ENCODE measurements at places on chromosomes 11 and 22.

DNA sequence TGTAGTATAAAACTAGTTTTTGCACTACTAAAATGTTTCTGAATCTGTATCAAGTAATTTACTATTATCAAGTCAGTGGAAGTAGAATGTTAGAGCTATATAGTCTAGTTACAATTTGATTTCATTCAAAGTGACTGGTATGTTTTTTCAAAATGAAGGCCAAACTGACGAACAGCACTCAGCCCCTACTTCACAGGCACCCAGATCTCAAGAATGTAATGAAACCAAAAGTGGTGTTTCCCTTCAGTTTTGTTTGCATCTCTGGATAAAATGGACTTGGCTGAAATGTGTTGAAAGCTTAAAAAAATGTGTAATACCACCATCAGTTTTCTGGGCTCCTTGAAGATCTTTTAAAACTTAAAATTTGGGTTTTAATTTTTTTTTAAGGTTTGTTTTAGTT is 46.4 kb downstream of the QSER1 start:
- no peak for DNase-seq

GRCh38 chr11:111449696-111450479 is 62.3 kb downstream of the BTG4 start:
- no peak for DNase-seq

DNA sequence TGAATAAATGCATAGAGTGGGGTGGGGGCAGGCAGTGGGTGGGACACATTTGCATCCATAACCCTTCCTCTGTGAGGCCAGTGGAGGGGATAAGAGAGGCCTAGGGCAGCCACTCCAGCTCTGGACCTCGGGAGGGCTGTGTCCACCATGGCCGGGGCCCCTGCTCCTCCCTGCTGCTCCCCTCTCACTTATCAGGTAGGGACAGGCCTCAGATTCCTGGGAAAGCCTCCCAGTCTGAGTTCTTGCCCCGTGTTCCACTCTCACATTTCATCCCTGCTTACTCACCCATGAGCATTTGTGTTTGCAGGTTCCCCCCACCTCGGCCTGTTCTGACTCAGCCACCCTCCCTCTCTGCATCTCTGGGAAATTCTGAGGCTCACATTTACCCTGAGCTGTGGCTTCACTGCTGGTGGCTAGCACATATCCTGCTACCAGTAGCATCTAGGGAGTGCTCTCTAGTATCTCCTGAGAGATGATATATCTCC is 128.7 kb upstream of the TOP3B start:
- DNase-seq, result no peak

- DNase-seq, result no peak
Observed at GRCh38 chr11:63762654-63763495, 5.7 kb downstream of the ZFTA start.

DNA sequence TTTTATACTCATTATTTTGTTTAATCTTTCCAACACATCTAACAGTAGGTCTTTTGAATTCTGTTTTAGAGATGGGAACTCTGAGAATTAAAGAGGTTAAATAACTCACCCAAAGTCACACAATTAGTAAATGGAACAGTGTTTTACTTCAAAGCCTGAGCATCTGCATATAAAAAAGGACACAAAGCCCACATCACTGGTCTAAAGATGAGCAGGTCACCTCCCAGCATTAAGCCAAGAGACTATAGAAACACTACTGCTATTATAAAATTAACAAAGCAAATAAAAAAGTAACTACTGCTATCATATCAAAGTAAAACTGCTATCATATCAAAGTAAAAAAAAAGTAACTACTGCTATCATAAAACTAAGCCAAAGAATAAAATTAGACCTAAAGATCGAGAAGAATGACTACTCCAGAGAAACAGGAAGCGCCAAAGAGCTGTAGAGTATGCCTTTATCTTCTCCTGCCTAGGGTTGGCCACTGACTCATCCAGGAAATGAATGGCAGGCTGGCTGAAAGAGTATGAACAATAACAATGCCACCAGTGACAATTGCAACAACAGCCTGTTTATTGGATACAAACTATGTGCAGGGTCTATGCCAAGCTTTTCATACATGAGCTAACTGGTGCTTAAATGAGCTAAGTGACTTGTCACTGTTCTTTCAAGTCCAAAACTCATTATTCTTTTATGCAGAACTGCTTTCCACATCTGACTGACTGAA is 1153.0 kb upstream of the TENM4 start:
- DNase-seq, result no peak

DNA sequence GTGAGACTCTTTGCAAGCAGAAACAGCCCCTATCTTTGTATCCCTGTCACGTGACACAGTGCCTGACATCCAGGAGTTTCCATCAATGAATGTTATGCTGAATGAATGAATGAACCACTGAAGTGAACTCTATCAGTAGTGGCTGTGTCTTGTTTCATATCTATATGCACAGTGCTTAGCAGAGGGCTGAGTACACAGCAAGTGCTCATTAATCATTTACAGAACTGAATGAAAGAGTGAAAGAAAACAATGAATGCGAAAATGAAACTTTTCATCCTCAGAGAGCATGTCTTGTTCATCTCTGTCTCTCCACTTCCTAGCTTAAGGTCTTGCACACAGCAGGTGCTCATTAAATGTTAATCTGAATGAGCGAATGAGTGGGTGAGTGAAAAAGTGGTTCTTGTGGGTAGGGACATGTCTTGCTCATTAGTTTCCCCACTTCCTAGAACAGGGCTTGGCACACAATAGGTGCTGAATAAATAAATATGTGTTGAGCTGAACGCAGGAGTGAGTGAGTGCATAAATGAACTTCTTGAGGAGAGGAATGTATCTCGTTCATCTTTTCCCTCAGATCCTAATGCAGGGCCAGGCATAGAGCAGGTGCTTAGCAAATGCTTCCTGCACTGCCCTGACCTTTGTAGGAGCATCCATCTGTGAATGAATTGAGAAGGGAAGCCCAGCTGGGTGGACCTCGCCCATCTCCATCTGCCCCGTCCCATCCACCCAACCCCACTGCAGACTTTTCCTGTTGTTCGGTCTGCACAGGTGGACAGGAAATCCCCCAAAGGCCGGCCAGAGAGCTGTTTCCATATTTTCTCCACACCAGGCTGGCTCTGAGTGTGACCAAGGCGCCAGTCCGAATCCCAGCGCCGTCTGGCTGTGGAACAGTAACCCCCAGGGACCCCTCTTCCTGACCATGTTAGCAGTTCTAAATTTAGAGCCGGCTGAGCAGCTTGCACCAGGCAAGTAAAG is 113.4 kb upstream of the CRYBB3 start:
- DNase-seq, result no peak

DNA sequence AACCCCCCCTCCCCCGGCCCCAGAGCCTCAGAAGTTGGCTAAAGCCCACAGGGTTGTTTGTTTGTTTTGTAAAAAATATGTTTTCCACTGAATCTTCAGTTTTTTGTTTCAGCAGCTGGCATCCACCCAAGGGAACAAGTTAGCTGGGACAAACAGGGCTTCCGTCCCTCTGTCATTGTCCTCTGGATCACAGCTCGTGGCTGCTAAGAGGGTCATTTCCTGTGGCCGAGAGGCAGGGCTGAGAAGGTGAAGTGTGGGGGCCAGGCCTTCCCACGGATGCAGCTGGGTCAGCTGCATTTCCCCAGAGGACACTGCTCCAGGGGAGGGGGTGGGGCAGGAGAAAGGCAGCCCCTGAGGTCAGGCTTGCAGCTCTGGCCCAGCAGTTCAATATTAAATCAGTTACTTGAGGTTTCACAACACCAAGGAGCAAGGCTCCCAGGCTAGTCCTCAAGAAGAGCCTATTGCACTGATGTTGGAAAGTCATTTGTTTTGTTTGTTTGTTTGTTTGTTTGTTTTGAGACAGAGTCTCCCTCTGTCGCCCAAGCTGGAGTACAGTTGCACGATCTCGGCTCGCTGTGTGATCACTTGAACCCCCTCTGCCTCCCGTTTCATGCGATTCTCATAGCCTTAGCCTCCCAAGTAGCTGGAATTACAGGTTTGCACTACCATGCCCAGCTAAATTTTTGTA is 34.4 kb upstream of the SMTN start:
- DNase-seq, result no peak

DNA sequence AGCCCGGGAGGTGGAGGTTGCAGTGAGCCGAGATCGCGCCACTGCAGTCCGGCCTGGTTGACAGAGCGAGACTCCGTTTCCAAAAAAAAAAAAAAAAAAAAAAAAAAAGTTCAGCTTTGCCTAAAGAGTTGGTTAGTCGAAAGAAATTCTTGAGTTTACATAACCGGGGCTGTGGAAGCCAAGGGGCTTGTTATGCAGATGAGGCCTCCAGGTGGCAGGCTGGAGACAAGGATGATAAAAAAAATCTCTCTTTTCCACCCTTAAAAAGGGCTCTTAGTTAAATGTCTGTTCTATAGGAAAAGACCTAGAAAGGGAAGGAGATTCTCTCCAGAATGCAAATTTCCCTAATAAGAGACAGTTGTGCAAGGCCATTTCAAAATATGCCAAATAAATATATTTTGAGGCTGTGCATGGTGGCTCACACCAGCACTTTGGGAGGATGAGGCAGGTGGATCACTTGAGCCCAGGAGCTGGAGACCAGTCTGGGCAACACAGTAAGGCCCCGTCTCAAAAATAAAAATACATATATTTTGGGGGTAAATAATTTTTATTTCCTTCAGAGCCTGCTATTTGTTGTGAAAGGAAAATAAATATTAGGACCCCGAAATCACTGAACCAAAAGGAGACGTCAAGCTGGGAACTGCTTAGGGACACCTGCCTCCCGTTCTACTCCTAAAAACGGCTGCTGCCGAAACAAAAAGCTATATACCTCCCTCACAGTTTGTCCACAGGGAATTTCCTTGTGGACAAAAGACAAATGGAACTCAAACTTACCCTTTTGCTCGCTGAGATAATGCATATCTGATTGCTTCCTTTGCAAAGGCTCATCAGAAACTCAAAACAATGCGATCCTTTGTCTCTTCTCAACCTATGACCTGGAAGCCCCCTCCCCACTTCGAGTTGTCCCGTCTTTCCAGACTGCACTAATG is 2.4 kb upstream of the IFITM2 start:
- DNase-seq, result no peak

DNA sequence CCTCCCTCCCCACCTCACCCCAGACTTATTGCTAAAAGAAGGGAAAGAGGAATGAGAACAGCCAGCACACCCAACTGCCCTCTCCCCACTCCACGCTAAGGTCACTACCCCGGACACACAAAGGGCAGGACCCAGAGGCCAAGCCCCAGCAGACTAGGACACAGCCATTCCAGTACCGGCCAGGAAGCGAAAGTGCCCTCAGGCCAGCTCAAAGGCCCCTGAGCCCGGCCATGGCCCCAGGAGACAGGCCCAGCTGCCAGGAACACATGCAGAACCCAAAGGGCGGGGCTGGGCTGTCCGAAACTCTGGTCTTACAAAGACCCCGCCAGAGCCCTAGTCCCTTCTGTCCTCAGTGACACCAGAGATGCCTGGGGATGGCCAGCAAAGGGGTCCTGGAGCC is 5.5 kb downstream of the RCOR2 start:
- no peak for DNase-seq

GRCh38 chr22:45776313-45776585 is 104.6 kb downstream of the ATXN10 start:
- DNase-seq, result no peak

GRCh38 chr22:46613606-46614021 is 6.6 kb upstream of the GRAMD4 start:
- DNase-seq, result no peak

DNA sequence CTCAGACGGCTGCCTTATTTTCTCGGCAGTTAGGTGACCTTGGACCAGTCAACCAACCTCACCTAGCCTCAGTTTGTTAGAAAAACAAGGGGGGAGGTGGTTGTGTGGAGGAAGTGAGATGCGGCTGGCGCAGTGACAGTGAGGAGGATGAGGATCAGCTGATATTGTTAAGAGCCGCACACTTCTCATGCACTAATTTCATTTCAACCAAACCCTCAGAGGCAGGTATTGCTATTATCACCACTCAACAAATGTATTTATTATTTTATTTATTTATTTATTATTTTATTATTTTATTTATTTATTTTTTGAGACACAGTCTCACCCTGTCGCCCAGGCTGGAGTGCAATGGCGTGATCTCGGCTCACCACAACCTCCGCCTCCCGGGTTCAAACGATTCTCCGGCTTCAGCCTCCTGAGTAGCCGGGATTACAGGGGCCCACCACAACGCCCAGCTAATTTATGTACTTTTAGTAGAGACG is 2.1 kb downstream of the LGALS1 start:
- DNase-seq, result no peak

DNA sequence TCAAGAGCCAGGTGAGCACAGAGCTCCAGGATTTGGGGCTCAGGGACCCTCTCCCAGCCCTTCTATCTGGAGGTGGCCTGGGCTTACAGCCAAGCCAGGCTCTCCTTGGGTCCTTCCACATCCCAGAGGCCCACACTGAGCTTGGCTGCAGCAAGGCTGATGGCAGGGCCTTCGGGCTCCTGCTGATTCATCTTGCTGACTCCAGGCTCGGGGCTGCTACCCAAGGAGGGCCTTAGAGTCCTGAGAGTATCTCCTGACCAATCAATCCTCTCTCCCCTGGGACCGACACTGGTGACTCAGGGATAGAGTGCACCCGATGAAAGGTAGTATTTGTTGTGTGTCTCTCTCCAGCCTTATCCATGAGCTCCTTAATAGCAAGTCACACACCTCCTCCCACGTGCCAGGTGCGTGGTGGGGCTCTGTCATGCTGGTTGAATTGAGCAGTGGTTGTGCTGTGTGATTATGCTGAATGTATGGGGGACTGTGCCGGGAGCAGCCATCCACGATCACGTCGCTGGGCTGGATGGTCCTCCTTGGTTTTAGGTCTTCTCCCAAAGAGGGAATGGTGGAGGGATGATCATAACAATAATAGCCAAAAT is 62.3 kb downstream of the GRIK4 start:
- DNase-seq, result no peak

- no peak for DNase-seq
Observed at GRCh38 chr22:17997456-17997855, 26.9 kb downstream of the MICAL3 start.

GRCh38 chr11:1934335-1935155 is 12.6 kb upstream of the MRPL23 start:
- DNase-seq, result no peak

- no peak for DNase-seq
Observed at GRCh38 chr11:118622376-118623268, 15.2 kb downstream of the PHLDB1 start.

GRCh38 chr22:37318364-37319109 is 36.2 kb downstream of the CYTH4 start:
- DNase-seq, result no peak

All from activated gamma-delta T cell (primary cell).